ENCODE measurements at places on chromosomes 12 and 14.

DNA sequence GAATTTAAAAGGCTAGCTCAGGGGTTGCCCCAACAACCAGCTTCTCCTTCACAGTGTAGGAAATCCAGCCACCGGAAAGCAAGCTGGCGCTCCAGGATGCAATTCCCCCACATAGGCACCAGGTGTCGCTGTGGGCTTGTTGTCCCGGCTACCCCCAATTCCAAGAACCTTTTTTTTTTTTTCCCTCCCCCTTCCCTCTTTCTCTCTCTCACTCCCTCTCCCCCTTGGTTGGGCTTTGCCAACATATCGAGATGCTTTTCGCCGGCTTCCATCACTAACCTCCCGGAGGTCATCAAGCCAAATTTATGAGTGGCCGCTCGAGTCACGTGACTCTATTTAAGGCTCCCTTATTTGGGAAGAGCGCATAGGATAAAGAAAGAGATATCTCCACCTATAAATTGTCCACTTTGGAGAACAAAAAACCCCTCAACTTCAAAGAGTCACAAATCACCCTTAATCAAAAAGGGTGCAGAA, at the start of gene HOXC5:
HOXC5 (plus strand) TSS at position 424 of the 474 bp plus-strand sequence. CDS start 73 bp downstream, outside the sequence.
- DNase-seq: peak; percentile 75

DNA sequence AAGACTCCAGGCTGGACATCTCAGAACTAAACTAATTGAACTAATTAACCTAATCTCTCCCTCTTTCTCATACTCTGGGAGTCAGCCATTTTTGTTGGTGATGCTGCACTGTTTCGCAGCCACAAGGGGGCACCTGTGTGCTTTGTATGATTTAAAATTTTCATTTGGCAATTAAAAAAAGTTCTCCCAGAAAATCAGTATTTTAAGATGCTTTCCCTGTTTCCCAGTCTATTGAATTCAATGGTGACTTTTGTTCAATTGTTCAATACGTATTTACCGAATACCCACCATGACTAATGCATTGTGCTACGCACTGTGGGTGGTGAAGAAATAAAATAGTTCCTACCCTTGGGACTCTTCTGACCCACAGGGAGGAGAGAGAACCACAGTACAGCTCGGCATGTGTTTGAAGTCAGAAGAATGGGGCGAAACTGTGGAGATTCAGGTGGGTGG, 63.7 kb downstream of the ZNF664 start:
- DNase-seq: peak; percentile 46

DNA sequence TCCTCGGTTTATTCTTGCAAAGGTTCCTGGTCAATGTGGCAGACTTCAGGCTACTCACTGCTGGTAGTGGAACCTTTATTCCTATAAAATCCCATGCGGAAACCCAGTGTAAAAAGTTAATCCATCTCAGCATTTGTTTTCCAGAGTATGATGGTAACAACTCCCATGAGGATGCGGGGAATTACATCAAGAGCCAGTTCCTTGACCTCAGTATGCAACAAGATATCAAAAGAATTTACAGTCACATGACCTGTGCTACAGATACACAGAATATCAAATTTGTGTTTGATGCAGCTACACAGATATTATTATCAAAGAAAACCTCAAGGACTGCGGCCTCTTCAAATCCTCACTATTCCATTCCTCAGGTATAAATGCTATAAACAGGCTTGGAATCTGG, 19.3 kb downstream of the CPM start:
- DNase-seq: no peak

DNA sequence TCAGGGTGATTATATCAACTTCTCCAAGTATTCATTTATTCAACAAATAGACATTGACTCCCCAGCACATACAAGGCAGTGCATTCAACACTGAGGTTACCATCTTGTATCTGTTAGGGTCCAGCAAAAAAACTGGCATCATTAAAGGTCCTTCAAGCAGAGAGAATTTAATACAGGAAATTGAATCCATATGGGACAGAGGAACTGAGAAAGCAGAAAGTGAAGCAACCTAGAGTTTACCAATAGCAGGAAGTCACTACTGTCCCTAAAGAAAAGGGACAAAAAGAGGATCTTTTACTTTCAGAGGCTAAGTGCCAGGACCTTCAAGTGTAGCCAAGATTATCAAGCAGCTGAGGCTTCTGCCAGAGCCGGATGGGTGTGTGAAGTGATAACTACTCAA, 237.8 kb upstream of the TBX3 start:
- no peak for DNase-seq

DNA sequence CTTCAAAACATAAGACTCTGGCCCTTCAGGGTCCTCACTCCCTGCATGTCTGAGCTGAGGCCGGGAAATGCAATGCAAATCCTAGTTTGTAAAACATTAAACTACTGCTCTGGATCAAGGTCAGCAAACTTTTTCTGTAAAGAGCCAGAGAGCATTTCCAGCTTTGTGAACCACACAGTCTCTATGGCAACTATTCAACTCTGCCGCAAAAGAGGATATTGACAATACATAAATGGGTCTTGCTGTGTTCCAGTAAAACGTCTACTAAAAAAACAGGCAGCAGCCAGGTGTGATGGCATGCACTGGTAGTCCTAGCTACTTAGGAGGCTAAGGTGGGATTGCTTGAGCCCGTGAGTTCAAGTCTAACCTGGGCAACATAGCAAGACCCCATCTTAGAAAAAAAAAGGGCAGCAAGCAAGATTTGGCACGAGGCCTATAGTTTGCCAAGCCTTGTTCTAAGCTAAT, 22.3 kb downstream of the DDX24 start:
- DNase-seq: no peak

- no peak for DNase-seq
Observed at GRCh38 chr14:75587388-75587787, 9.0 kb downstream of the FLVCR2 start.

DNA sequence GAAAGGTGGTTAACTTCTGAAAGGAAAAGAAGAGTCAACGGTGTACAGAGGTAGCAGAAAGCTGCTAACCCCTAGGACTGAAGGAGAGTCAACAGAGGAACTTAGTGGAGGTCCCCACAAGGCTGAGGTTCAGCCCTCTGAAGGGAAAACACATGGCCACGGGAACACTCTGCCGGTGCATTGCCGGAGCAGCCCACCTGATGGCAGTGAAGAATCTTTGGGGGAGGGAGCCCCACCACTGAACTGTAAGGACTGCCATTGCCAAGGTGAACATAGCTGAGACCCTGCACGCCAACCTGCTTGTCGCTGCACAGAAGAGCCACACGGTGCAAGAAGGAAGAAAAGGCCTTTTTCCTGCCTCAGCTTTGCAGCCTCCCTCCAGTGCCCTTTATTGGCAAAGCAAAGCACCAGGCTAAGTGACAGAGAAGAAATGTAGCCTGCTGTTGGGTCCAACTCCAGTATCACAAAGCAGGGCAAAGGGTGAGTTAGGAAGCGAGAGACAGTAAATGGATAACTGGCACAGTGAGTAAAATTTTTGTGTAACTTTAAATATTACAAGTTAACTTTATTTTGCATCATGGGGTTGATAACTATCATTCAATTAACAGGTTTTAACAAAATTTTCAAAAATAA, 76.9 kb downstream of the LIN52 start:
- DNase-seq: no peak

GRCh38 chr14:47555333-47555732, 120.1 kb downstream of the MDGA2 start:
- DNase-seq: no peak

DNA sequence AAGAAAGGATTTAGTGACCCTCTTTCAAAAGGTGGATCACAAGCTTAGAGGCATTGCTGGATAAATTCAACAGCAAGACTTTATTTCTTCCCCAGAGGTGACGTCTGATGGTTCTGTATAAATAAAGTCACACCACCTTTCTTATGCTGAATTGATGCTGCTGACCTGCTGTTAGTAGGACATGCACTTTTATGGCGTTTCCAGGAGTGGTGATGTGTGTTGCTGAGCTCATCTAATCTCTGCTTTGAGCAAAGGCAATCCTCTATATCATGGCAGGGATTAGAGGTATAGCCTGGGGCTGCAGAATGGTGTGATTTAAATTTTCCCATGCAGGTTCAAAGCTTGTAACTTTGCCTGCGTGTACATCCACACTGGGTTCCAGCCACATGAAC, 94.9 kb downstream of the ETV6 start:
- DNase-seq: no peak

DNA sequence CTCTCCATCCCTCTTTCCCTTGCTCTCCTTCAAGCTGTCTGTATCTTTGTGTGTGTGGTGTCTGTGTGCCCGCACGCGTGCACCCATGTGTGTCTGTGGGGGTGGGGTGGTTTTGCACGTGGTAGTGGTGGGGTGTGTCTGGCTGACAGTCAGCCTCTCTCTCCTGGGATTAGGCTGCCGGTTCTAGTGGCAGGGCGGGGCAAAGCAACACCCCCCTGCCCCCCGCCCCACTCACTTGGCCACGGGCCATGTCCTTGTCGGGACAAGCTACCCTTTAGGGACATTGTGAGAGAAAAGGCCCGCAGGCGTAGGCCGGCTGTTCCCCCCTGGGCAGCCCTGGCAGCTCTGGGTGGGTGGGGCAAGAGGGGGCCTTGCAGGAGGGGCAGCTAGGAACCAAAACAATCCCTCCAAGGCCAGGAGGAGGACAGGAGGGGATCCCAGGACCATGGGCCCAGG, 182.6 kb downstream of the ALG10 start:
- DNase-seq: no peak

DNA sequence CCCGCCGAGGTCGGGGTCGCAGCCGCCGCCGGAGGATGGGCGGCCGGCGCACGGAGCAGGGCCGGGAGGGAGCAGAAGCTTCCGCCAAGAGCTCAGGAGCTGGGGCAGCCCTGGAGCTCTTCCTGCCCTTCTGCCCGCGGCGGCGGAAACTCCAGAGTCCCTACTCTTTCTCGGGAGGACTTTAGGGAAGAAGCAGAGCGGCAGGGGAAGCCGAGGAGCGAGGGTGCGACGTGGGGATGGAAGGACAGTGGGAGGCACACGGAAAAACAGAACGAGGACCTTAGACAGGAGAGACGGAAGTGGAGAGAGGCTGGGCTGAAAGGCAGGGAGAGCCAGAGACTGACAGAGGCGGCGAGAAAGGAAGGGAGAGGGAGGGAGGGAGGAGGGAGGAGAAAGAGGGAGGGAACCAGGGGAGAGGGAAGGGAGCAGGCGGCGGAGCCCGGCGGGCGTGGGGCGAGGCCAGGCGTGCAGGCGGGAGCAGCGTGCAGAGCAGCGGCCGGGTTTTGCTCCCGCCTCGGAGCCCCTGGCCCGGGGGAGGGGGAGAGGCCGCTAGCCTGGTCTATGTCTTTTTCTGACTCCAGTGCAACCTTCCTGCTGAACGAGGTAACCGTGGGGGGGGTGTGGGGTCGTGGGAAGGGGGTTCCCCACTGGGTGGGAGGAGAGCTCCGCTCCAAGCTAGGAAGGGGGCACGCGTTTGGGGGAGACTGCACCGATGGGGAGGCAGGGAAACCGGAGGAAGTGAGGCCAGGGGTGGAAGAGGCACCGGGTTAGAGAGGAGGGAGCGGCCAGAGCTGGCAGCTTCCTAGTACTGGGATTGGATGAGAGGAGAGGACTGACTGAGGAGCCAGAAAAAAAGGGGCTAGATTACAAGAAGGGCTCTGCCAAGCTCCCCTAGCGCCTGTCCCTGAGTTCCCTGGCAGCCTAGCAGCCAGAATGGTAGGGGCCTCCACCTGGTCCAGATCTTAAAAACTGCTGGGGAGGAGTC, 2.9 kb upstream of the CACNB3 start:
- no peak for DNase-seq

DNA sequence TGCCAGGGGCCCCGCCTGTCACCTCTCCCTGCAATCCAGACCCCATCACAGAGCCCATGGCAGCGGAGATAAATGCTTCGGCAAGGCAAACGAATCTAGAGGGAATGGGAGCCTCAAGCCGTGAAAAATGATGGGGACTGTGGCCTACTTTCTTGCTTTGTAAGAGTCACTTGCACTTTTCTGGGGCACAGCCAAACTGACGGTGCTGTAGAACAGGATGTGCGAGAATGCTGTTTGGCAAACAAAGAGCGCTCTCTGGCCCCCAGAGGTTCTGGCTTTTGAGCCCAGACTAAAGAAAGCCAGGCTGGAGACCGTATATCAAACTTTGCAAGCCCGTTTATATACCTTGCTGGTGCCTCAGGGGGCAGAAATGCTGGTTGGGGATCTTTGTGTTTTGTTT, 108.7 kb downstream of the CACNA1C start:
- DNase-seq: no peak

GRCh38 chr12:108361606-108362005, 22.5 kb upstream of the CMKLR1 start:
- no peak for DNase-seq

DNA sequence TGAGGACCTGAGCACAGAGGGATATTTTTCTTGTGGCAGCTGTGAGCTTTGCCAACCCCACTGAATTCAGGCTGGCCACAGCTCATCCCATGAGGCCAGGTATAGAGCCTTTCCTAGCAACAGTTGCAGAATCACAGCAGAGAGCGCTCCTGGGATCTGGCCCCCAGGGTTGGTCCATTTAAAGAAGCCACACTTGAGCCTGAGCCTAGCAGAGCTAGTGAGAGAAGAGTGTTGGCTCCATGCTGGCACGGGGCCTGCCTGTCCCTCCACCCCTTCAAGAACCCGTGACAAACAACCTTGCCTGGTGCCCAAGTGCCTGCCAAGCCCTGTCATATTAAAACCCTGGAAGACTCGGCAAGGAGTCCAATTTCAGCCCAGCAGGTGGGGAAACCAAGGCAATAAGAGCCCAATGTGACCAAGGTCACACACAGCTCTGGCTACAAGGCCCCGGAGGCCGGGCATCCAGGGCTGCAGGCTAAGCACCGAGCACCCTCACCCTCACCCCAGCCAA, 91.6 kb downstream of the LRRC74A start:
- no peak for DNase-seq

DNA sequence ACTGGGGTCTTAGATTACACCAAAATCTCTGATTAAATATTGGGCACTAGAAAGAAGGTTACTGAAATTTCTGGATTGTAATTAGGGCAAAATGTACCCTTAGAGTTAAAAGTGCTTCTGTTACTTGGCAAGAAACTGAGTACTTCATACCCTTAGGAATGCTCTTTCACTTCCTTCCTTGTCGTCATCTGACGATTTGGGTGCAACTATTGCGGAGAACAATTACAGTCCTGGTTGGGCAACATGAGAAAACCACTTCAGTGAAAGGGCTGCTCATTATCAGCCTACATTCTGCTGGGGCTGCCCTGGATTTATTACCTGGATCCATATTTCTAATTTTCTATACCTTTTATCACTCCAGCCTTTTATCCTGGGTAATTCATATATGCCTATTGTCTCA, 348.5 kb upstream of the MDGA2 start:
- DNase-seq: no peak

GRCh38 chr12:818733-819132, 66.4 kb downstream of the WNK1 start:
- no peak for DNase-seq

Measured in memory B cell (primary cell).